ENCODE measurements at places on chromosomes 1 and 21.

- no peak for DNase-seq
Measured at GRCh38 chr1:13723810-13724209, 23.8 kb downstream of the PRDM2 start.

DNA sequence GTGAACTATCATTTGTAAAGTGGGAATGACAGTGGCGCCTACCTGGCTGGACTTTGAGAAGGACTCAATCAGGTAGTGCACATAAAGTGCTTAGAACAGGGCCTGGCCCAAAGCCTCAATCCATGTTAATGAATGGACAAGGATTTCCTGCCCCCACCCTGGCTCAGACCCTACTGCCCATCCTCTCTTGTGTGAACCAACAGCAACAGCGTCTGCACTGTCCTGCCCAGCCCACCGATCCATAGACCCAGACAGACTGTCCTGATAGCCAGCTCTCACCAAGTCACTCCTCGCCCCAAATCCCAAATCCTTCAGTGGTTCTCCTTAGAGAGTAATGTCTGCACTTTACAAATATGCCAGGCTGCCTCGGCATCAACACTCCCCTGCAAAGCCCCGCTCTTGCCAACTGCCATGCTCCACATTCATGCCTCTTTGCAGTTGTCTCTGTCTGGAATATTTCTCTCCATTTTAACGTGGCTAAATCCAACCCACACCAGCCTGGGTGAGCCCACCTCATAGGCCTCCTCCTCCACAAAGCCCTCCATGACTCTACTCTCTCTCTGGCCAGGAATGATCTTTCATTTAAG, 157.6 kb upstream of the EDN2 start:
- no peak for DNase-seq

GRCh38 chr1:53576866-53577760, 117.9 kb downstream of the DMRTB1 start:
- no peak for DNase-seq

GRCh38 chr21:17796037-17796403, 23.1 kb downstream of the C21orf91 start:
- DNase-seq, result no peak

DNA sequence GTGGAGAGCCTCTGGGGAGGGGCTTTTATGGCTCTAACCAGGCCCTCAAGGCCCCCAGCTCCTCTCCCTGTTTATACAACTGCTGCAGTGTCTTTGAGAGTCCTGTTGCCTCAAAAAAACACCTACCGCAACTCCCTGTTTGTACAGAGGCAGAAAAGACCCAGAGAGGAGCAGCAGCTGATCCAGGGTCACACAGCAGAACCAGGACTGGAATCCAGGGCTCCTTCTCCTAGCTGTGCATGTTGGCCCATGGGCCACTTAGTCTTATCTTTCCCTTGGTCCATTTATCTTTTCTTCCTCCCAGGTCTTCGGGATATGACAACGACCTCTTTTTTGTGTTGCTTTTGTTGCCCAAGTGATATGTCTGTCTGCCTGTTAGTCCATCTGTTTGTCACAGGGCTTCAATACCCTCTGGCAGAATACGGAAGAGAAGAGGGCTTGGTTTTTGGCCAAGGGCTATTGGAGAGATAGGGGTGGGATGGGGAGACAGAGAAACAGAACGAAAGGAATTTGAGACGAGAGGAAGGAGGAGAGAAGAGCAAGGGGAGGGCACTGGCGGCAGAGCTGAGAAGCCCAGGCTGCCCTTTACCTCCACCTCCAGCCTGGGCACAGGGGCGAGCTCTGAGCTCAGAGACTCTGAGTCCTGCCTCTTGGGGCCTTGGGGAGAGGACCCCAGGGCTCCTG, 33.5 kb upstream of the WASF2 start:
- no peak for DNase-seq

DNA sequence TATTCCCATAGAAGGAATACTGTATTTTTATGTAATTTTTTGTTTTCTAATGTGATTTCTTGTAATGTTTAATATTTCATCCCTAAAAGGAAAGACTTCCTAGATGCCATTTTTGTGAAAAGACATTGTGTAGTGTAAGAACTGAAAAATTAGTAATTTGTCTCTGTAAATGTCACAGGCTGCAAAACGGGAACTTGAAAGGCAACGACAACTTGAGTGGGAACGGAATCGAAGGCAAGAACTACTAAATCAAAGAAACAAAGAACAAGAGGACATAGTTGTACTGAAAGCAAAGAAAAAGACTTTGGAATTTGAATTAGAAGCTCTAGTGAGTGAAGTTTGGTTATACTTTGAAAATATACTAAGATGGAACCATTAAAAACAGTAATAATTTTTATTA, 132.2 kb downstream of the ITSN1 start:
- no peak for DNase-seq

DNA sequence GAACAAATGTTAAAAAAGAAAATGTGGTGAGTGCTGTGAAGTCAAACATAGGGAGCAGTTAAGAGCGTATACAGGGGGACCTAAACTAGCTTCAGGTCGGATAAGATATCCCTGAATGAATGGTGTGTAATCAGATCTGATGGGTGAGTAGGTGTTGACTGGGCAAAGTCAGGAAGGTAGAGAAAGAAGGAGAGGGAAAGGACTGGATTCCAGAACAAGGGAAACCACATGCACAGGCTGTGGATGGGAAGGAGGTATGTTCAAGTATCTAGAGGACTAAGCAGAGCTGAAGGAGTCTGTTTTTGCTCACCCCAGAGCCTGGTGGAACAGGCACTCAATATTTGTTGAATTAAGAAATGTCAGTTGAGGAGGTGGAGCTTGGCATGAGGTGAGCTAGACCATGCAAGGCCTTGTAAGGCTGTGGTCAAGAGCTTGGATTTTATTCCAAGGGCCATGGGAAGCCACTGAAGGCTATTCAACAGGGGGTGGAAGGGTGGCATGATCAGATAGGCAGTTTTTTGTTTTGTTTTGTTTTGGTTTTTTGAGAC, 27.4 kb downstream of the MAP7D1 start:
- no peak for DNase-seq

DNA sequence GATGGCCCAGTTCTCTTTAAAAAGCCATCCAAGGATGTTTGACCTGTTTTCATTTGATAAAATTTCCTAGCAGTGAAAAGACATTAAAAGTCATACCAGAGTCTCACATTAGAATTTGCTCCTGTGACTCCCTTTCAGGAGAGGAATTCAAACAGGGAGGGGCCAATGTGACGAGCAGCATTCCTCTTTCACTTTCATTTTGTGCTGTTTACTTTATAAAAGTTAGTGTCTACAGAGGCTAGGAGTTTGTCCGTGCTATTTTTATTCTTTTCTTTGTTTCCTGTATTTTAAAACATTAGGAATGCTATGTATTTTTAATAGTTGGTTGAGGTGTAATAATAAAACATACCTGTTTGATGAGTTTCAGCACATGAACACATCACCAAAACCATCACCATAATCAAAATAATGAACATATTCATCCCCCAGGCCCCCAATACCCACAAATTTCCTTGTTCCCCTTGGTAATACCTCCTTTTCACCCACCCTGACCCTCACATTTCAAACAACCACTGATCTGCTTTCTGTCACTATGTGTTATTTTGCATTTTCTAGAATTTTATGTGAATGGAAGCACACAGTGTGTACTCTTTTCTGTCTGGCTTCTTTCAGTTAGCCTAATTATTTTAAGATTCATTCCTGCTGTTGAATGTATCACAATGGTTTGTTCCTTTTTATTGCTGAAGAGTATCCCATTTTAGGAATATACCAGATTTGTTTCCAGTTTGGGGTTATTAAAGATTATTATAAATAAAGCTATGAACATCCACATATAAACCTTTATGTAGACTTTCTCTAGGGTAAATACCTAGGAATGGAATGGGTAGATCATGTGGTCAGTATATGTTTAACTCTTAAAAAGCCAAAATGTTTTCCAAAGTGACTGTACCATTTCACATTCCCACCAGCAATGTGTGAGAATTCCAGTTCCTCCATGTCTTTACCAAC, 129.5 kb downstream of the TENT5C start:
- DNase-seq, result no peak

DNA sequence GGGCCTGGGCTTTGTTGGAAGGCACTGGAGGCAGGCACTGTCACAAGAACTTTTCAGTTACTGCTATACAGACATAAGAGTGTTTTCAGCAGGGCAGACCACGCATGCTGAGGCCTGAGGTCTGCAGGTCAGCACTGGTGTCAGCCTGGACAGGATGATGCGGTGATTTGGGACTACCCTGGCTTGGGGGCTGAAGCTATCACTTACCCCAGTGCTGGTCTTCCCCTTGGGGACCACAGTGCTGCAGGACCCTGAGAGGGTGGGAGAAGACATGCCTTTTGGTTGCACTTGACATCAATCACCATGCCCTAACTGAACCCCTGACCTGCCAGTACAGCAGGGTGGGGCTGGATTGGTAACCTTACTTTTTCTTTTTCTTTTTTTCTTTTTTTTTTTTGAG, 9.2 kb downstream of the DMRTB1 start:
- DNase-seq, result no peak

DNA sequence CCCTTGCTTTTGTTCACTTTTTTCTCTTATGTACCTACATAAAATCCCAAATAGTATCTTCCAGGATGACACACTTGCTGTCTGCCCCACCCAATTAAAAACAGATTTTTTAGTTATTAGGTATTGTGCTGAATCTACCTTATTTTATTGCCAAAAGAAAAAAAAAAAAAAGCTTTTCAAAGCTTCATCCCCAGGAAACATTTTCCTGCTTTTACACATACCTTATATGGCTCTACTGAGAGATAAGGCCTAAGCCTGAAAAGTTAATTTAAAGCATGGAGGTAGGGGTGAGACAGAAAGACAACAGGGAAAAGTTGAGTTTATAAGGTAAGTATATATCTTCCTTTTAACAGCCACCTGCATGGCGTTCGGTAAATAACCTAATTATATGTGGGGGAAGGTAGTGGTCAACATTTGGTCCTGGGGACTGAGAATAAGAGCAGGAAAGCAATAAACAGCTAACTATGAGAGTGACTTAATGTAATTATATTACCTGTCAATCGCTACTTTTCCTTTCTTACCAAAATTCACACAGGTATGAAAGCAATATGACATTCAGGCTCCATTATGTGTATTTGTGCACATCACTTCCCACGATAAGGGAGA, 54.6 kb upstream of the BOLA1 start:
- DNase-seq, result no peak
